HepG2 (cell line): ENCODE measurements at places on chromosomes 5 and 9. TPM values are rescaled to one million over a fixed set of nuclear protein-coding genes. Genes with fewer than 3 reads are reported as not detected.

Gene KIAA0825
- 0.51 and 0.77 TPM in 2 replicates for total RNA-seq

DNA sequence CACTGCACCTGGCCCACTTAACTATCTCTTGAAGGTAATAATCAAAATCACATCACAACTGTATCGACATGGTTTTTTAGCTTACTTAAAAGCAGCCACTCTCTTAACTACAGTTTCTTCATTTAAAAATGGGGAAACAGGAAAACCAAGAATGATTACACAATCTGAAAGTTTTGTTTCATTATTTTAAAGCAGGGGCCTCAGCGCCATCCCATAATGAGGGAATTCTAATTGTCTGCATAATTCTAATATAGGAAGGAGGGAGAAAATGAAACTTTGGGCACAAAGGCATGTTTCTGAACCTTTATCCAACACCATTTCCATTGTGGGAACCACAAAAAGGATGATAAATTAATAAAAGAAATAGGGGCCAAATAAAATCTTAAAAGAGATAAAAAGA is 7.6 kb downstream of the HACD4 start:
- H3K4me3 ChIP-seq = no peak overlapping the region
- H3K27ac ChIP-seq = no peak overlapping the region
- no peak for DNase-seq
- no peaks in the 10 kb centered on the region for H3K4me1 ChIP-seq
- no peaks in the 10 kb centered on the region for H3K36me3 ChIP-seq

GRCh38 chr5:92778261-92778660 is 802.8 kb downstream of the NR2F1-AS1 start:
- H3K27me3 ChIP-seq = no peaks in the 10 kb centered on the region
- H3K4me1 ChIP-seq = no peaks in the 10 kb centered on the region

DNA sequence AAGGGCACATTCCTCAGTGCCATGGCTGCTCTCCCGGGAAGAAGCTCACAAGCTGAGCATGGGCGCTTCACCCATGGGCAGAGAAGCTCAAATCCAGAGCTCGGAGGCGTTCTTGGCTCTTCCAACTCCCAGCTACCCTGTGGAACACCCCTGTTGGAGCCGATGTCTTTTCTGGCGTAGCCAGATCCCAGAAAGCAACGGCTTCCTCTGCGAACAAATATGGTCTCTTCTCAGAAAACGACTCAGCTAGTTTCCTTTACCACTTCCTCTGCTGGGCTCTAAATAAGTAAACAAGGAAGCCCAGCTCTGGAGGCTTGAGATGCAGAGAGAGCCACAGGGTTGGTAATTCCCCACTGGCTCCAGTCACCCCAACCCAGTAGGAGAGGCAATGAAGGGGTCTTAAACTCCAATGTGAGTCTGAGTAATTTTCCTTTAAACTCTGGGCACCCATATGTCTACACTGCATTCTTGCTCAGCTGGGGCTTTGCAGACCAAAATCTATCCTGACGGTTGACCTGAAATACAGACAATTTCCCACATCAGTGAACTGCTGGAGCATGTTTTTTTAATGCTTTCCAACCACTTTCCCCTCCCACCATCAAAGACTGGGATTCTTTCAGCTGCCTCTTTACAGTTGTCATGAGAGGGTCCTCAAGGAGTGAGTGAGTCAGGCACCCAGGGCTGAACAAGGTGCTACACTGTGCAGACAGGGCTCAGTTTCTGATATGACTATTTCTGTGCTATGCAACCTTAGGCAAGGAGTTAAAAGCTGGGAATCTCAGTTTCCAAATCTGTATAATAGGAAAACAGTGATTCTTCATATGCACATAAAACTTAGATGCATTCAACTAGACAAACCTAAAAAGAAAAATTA is at the start of gene LCP2:
LCP2 (minus strand) TSS at position 189 of the 874 bp plus-strand sequence; CDS start at position 23, 166 bp downstream.
- no peak for DNase-seq
- H3K27ac ChIP-seq = no peak within 1 kb of the TSS
- H3K4me1 ChIP-seq = no peaks in the 10 kb centered on the region
- H3K36me3 ChIP-seq = no peaks in the 10 kb centered on the region
- H3K4me3 ChIP-seq = no peak within 1 kb of the TSS
- H3K27me3 ChIP-seq = no peaks in the 10 kb centered on the region

Gene RAPGEF1
- total RNA-seq = 21.2 and 21.7 TPM in 2 replicates

- H3K27me3 ChIP-seq = no peaks in the 10 kb centered on the region
- no peaks in the 10 kb centered on the region for H3K36me3 ChIP-seq
- no peak for DNase-seq
- no peak overlapping the region for H3K27ac ChIP-seq
These were observed 1922.1 kb upstream of the WWC1 start for GRCh38 chr5:166369346-166369745.

DNA sequence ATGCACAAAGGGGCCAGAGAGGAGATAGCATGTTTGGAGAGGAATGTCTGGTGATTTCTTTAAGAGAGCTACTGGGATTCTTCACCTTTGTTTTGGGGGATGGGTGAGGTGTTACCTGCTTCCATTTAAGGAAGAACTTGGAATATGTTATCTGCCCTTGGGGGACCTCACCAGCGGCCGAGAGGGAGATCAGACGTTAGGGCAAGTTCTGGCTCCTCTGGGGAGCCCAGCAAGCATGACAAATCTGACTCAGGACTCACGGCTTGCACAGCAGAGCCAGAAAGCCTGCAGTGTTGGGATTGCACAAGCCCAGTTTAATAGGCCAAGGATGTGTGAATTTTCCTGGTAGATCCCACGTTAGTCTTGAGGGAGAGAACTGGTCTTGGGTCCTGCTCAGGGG is 40.3 kb downstream of the SLC28A3 start:
- no peak overlapping the region for H3K27ac ChIP-seq
- DNase-seq = no peak
- peaks cover 18% of the 10 kb centered on the region; the same call in 2 of the 3 replicates for H3K27me3 ChIP-seq
- no peaks in the 10 kb centered on the region for H3K4me1 ChIP-seq
- no peaks in the 10 kb centered on the region for H3K36me3 ChIP-seq

DNA sequence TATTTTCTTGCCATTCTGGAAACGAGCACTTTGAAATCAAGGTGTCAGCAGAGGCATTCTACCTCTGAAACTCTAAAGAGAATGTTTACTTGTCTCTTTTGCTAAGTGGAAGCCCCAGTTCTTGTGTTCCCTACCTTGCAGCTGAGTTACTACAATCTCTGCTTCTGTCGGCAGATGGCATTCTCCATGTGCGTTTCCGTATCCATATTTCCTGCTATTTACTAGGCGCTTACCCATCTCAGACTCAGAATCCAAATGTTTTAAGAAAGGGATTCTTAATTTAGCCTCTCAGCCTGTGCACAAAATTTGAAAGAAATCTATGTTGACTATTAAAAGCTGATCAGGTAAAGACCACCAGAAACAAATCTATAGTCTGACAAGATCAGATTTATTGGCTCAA is 221.3 kb upstream of the FTMT start:
- peak; percentile 18 for DNase-seq
- no peak overlapping the region for H3K27ac ChIP-seq
- no peaks in the 10 kb centered on the region for H3K27me3 ChIP-seq
- no peaks in the 10 kb centered on the region for H3K4me1 ChIP-seq
- no peaks in the 10 kb centered on the region for H3K36me3 ChIP-seq

GRCh38 chr5:78896132-78896531 is 89.0 kb downstream of the ARSB start:
- DNase-seq = no peak
- no peaks in the 10 kb centered on the region for H3K27me3 ChIP-seq
- no peak overlapping the region for H3K27ac ChIP-seq
- no peak overlapping the region for H3K4me3 ChIP-seq
- H3K4me1 ChIP-seq = peaks cover 8% of the 10 kb centered on the region

- no peak overlapping the region for H3K27ac ChIP-seq
- peaks cover 16% of the 10 kb centered on the region for H3K4me1 ChIP-seq
- H3K36me3 ChIP-seq = peaks cover 20% of the 10 kb centered on the region; the same call in 2 of the 3 replicates
- peak; percentile 48 for DNase-seq
- no peak overlapping the region for H3K4me3 ChIP-seq
These were observed 51.2 kb downstream of the MRPS27 start for GRCh38 chr5:72268753-72269410.

Gene NRARP
- total RNA-seq = 0.14 and 0.22 TPM in 2 replicates

Gene AHRR
- 0.13 and 0.35 TPM in 2 replicates for total RNA-seq

GRCh38 chr9:121199921-121200320 is 1.7 kb downstream of the RAB14 start:
- peaks cover 77% of the 10 kb centered on the region for H3K4me1 ChIP-seq
- no peaks in the 10 kb centered on the region for H3K36me3 ChIP-seq
- no peaks in the 10 kb centered on the region; the same call in 2 of the 3 replicates for H3K27me3 ChIP-seq

Gene GCNT4
- 0.22 and 0.27 TPM in 2 replicates for total RNA-seq

Gene DMRT3
- total RNA-seq = not detected in 2 replicates

Gene GADD45G
- not detected in 2 replicates for total RNA-seq

GRCh38 chr5:172173564-172174153 is 14.4 kb downstream of the STK10 start:
- no peaks in the 10 kb centered on the region for H3K27me3 ChIP-seq
- no peak overlapping the region for H3K4me3 ChIP-seq
- no peak overlapping the region for H3K27ac ChIP-seq
- no peak for DNase-seq
- H3K4me1 ChIP-seq = peaks cover 29% of the 10 kb centered on the region

GRCh38 chr5:119031011-119031886 is 39.6 kb upstream of the DMXL1 start:
- H3K27me3 ChIP-seq = no peaks in the 10 kb centered on the region
- no peaks in the 10 kb centered on the region for H3K36me3 ChIP-seq
- H3K27ac ChIP-seq = no peak overlapping the region
- H3K4me1 ChIP-seq = no peaks in the 10 kb centered on the region
- H3K4me3 ChIP-seq = no peak overlapping the region
- DNase-seq = no peak

Gene PCDHGA7
- 0.17 and 0.31 TPM in 2 replicates for total RNA-seq

Gene ADGRV1
- total RNA-seq = 0.84 and 1.7 TPM in 2 replicates

Gene RAD23B
- total RNA-seq = 133 and 159 TPM in 2 replicates

Gene FCN2
- total RNA-seq = not detected in 2 replicates

GRCh38 chr9:103680581-103680980 is 413.5 kb upstream of the SMC2 start:
- H3K36me3 ChIP-seq = no peaks in the 10 kb centered on the region
- no peaks in the 10 kb centered on the region for H3K27me3 ChIP-seq
- no peaks in the 10 kb centered on the region for H3K4me1 ChIP-seq

Gene ROR2
- not detected in 2 replicates for total RNA-seq

DNA sequence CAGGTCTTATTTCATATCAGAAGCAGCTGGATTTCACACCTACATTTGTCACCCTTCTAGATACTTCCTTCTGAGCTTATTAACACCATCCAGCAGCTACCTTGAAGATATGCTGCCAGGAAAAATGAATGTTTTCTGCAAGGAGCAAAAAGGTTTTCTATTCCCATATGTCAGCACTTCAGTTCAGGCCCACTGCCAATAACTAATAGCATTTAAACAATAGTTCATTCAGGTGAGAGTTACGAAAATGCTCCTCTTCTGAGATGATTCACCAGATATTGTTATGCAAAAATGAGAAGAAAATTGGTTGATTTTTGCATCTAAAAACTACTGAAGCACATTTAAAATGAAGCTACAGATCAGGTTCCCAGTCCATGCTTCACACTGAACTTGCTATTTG is 56.4 kb upstream of the ISL1 start:
- no peaks in the 10 kb centered on the region for H3K36me3 ChIP-seq
- H3K27me3 ChIP-seq = no peaks in the 10 kb centered on the region
- no peak overlapping the region for H3K4me3 ChIP-seq
- DNase-seq = no peak
- no peak overlapping the region for H3K27ac ChIP-seq
- H3K4me1 ChIP-seq = no peaks in the 10 kb centered on the region

- no peak overlapping the region for H3K27ac ChIP-seq
- peaks cover 70% of the 10 kb centered on the region for H3K4me1 ChIP-seq
- H3K4me3 ChIP-seq = no peak overlapping the region
- H3K36me3 ChIP-seq = no peaks in the 10 kb centered on the region
- DNase-seq = no peak
These were observed 35.2 kb downstream of the SH3PXD2B start for GRCh38 chr5:172418862-172419814.

Gene OGN
- total RNA-seq = not detected in 2 replicates

GRCh38 chr9:120791161-120791560 is 2.1 kb downstream of the FBXW2 start:
- no peak for DNase-seq
- no peak overlapping the region for H3K27ac ChIP-seq
- peaks cover 6% of the 10 kb centered on the region for H3K36me3 ChIP-seq
- H3K27me3 ChIP-seq = no peaks in the 10 kb centered on the region
- H3K4me3 ChIP-seq = peak overlapping the region; percentile 87
- H3K4me1 ChIP-seq = peaks cover 61% of the 10 kb centered on the region

DNA sequence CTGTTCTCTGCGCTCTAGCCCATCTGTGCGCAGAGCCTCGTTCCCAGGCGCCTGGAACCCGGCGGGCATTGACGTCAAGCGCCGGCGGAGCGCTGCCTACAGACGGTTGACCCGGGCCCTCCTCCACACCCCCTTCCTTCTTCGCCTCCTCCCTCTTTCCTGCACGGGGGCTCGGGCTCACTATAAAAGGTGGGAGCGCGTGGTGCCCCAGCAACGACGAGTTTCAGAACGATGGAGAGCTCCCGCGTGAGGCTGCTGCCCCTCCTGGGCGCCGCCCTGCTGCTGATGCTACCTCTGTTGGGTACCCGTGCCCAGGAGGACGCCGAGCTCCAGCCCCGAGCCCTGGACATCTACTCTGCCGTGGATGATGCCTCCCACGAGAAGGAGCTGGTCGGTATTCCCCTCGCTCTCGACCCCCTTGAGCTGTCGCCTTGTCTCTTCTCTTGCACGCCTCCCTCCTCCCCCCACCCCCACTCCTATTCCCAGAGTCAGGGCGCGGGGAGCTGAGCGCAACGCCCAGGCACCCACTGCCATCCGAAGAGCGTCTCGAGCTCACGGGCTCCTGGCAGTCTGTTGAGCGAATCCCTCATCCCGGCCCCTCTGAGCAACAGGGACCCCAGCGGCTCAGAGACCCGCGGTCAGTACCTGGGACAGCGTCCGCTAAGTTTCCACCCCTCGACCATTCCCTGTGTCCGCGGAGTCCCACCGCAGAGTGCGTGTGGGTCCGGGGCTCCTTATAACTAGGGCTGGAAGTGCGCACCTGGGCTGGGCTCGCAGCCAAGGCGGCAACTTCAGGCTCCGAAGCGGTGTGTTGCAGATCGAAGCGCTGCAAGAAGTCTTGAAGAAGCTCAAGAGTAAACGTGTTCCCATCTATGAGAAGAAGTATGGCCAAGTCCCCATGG is at the start of gene CARTPT:
CARTPT (plus strand) TSS at position 213 of the 902 bp plus-strand sequence; CDS start at position 232, 19 bp downstream.
- no peaks in the 10 kb centered on the region for H3K4me1 ChIP-seq
- no peaks in the 10 kb centered on the region for H3K36me3 ChIP-seq

Gene BTNL8
- not detected in 2 replicates for total RNA-seq
